Upper lobe of right lung (tissue), 1 donor: ENCODE measurements at places on chromosomes 5 and 9.
A peak's percentile ranks its signal among the peaks of the same experiment; 100 is the strongest.

GRCh38 chr5:26482810-26483375, 555.5 kb downstream of the CDH9 start:
- no peak for DNase-seq

DNA sequence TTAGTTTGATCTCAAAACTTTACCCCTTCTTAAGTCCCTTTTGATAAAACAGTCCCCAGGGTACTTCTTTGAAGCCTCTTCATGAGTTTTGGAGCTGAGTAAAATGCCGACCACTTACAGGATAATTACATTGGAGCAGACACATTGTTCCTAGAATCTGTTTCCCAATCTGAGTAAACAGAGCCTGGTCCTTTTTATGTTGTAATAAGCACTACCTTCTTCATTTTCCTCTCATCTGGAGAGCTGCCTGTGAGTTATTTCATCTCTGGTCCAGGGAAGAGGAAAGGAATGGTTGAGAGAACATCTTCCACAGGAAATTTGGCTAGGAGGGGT, 26.3 kb upstream of the GALNT10 start:
- DNase-seq = no peak

DNA sequence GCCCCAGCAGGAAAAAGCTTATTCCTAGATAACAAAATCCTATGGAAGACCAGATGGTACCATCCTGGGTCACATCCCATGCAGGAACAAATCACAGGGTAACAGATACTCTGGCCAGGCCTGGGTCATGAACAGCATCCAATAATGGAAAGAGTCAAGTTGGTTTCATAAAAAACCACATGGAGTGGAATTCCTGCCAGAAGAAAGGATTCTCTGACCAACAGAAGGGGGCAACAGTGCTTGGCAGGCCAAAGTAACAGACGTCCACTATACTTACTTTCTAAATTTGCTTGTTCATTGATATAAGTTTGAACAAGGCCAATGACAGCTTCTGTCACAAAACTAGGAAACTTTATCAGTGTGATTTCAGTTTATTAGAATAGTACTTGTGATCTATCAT, 273.5 kb downstream of the ARRDC3 start:
- no peak for DNase-seq

DNA sequence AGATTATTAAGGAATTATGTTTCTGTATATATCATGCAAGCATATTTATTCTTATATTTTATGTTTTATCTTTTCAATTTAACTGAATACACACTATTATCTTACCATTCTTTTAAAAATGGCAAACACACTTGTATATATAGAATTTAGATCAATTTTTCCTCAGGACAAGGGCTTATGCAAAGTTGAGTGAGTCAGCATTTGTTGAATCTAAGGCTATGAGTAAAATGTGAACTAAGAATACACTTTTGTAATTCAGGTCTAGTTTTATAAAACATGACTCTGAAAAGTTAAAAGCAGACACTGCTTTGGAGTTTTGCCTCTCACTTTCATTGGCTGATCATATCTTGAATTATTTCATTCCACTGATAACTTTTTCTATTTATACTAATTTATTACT, 127.8 kb downstream of the FOCAD start:
- no peak for DNase-seq

- DNase-seq = peak; percentile 51
These were observed 26.2 kb upstream of the ANKRD33B start for GRCh38 chr5:10537624-10538023.
